ENCODE measurements at places on chromosomes 3 and 15.

- DNase-seq, result no peak
These were observed 1.2 kb downstream of the NKIRAS1 start for GRCh38 chr3:23915537-23916108.

DNA sequence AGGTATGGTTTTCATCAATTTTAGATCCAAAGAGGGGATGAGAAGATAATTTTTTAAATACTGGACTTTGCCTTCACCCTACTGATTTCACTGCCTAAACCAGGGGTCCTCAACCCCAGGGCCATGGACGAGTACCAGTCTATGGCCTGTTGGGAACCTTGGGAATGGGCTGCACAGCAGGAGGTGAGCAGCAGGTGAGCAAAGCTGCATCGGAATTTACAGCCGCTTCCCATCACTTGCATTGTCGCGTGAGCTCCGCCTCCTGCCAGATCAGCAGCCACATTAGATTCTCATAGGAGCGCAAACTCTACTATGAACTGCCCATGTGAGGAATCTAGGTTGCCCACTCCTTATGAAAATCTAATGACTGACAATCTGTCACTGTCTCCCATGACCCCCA lies 76.3 kb upstream of the TTBK2 start:
- no peak for DNase-seq

GRCh38 chr3:10983219-10983916 lies 9.2 kb upstream of the SLC6A1 start:
- DNase-seq, result peak; percentile 1

GRCh38 chr15:65655026-65655425 lies 33.3 kb downstream of the SLC24A1 start:
- DNase-seq, result no peak

DNA sequence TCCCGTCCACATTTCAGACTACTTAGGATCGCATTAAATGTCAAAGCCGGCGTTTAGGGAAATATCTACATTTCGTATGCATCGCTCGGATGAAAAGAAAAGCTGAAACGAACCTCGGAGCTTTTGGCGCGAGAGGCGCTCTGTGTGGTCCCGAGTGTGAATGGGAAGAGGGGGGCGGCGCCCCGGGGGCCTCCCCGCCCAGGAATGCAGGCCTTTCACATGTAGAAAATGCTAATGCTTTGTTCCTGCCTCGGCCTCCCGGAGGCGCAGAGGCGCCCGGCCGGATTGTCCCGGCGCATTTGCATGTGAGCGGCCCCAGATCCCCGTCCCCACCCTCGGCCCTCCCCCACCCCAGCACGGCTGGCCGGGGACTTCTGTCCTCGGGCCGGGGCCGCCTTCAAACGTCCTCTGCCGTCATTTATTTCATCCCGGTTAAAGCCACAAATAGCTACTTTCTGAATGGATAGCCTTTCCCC lies 37.0 kb upstream of the TRIM71 start:
- DNase-seq, result no peak

GRCh38 chr15:101012326-101013200 lies 93.4 kb downstream of the LRRK1 start:
- DNase-seq, result no peak

DNA sequence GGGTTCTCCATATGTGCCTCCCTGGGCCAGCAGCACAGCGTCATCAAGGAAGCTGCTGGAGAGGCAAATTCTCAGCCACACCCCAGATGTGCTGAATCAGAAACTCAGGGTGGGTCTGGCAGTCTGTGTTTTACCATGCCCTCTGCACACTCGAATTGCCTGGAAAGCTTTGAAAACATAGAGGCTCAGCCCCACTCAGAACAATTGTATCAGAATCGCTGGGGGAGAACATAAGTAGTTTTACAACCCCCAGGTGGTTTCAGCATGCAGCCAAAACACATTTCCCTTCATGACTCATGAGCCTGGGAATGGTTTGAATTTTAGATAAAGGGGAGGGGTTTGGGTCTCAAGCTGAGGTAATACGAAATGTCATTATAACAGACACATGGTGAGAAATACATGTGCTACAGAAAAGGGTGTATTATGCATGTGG lies 9.6 kb downstream of the TGM4 start:
- no peak for DNase-seq

- no peak for DNase-seq
These were observed 27.6 kb downstream of the CNOT10 start for GRCh38 chr3:32712506-32713055.

- no peak for DNase-seq
These were observed 154.9 kb downstream of the ECT2 start for GRCh38 chr3:172905451-172905850.

- no peak for DNase-seq
These were observed 57.9 kb downstream of the STAG1 start for GRCh38 chr3:136694321-136694720.

GRCh38 chr3:71955240-71956068 lies 170.5 kb upstream of the PROK2 start:
- DNase-seq, result peak; percentile 57

GRCh38 chr3:185069037-185070030 lies 83.5 kb downstream of the C3orf70 start:
- DNase-seq, result no peak

- DNase-seq, result no peak
These were observed 11.7 kb downstream of the PLCB2 start for GRCh38 chr15:40295877-40296560.

- DNase-seq, result no peak
These were observed 66.6 kb downstream of the PDZRN3 start for GRCh38 chr3:73557986-73558726.

DNA sequence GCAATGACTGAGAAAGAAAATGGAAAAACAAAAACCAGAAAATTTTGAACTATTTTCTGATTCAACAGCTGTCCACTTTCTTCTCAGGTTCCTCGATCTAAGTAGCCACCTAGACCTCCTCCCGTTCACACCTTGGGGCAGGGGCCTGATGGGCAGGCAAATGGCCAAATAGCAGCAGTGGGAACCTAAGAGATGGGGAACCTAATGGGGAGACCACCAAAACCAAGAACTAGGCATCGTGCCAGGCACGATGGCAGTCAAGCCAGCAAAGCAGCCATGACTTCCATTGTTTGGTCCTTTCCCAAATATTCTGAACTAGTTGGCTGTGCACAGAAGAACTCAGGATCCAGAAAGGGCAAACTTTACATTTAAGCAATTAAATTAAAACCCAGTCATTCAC lies 57.1 kb downstream of the CAPN7 start:
- DNase-seq, result no peak

GRCh38 chr3:33718595-33718907 lies 497 bp upstream of the CLASP2 start:
- DNase-seq, result no peak

DNA sequence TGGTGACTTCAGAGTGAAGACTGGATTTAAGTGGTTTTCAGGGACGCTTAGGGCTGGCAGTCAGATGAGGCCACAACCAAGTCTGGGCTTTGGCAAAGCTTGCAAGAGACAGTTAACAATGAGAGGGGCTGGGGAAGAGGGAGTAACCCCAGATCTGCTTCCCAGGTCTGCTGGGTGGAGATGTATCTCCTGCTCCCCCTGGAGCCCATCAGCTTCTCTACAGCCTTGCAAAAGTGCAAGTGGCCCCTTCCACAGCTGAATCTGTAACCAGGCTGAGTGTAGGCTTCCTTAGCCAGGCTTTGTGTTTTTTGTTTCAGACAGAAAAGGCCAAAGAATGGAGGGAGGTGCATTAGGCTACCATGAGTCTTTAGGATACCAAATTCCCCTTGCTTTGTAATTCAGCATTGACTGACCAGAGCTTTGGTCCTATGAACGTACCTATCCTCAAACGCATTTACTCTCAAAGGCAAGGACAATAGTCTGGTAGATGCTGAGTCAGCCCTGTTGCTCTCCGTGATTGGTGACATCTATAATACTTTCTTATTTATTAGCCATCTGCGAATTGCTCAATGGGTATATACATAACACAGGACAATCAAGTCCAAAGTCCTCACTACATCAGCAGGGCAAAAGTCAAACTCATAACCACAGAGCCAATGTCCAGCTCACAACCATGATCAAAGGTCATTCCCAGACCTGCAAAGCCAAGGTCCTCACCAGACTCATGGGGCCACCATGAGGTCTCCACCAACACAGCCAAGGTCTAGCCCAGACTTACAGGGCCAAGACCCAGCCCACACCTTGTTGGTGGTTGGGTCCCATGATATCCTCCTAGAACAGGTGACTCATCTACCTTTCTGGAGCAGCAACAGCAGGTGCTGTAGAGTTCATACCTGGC lies 17.1 kb downstream of the CCDC13 start:
- DNase-seq, result no peak

- no peak for DNase-seq
These were observed 49.3 kb downstream of the TMEM212 start for GRCh38 chr3:171892457-171892856.
